ENCODE measurements at places on chromosomes 16 and 17.

DNA sequence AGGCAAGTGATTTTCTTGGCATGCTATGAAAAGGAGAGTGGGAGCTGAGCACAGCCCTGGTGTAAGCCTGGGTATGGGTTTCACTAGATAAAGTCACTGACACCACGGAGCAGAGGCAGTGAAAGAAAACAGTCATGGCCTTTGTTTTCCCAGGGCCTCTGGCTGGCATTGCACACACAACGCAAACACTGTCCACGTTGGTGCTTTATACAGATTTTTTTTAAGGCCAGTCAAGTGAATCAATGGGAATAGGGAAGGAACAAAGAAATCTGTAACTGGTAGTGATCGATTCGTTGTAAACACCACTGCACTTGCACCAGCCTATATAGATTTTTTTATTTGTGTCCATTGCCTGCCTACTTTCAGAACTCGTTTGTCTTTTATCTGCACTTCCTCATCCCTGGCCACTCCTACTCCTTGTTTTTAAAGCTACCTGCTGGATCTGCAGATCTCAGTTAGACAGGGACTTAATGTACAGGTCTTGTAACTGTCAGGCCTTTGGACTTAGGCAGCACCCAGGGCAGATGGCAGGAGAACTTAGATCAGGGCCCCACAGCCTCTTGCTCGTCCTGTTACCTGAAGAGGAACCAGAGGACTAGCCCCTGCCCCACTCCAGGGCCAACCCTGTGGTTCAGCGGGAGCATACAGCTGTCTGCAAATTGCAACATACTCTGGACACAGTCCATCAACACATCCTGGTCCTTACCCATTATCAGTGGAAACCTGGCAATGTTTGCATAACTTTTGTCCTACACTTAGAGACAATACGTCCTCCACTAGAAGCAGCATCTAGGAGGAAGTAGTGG is 10.6 kb upstream of the TMIGD1 start:
- DNase-seq: peak; percentile 40

DNA sequence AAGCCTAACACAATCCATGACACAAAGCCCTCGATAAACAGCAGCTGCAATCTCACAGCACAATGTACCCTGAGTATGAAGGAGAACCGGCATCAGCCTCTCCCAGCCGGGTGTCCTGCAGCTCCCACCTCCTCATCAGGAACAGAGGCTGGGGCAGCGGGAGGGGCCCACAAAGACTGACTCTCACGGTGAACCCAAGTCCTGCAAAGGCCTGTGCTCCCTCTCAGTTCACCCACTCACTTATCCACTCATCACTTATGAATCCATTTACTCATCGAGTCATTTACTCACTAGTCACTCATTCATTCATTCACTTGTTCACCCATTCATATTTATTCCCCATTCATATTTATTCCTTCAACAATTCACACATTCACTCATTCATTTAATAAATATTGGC is 11.6 kb downstream of the ZNF423 start:
- DNase-seq: no peak

DNA sequence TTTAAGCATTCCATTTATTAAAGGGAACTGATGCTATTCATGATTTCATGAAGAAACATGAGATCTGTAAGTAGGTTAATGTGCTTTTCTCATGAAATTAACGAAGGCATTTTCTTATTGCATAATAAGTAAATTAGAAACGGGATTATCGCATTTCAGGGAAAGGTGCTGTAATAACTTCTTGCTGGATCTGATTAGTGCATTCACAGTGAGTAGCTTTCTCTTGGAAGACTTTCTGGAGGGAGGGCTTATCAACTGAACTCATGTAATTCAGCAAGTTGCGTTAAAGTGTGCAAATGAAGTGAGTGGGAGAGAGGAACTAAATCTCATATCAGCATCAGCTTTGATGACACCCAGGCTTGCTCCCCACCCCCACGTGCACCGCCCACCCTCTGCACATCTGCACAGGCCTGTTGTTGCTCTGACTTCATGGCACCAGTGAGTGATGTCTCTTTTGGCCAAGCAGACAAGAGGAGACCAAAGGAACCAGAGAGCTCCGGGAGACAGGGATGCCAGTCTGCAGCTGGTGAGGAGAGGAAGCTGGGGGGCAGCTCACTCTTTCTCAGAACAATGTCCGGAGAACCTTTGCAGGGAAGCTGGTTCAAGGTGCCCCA is 26.3 kb upstream of the GAS7 start:
- DNase-seq: no peak

GRCh38 chr17:81823820-81824550 is 9.1 kb downstream of the MCRIP1 start:
- DNase-seq: no peak

- DNase-seq: no peak
These were observed 73.3 kb downstream of the RPH3AL start for GRCh38 chr17:279331-279730.

DNA sequence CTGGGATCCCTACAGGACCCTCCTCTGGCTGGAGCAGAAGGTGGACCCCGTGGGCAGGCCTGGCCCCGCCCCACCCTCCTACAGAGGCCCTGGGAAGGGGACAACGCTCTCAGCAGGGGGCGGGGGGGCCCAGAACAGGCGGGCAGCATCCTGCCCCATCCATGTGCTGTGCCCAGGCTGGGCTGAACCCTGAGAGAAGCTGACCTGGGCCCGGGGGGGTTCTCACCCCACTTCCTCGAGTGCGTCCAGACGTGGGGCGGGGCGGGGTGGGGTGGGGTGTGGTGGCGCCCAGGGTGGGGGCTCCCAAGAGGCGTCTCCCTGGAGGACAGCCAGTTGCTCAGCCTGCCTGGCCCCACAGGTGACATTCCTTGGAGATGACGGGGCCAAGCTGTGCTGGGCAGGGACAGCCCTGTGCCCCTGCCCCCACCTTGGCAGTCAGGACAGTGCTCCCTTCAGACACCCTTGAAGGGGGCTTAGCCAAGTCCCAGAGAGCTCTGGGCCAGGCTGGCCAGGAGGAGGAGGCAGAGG is 390 bp upstream of the UNC13D start:
- DNase-seq: peak; percentile 15

- DNase-seq: no peak
These were observed 75.1 kb downstream of the MSI2 start for GRCh38 chr17:57331423-57331822.

- DNase-seq: peak; percentile 1
These were observed 138.9 kb upstream of the CES5A start for GRCh38 chr16:56013962-56014552.

- DNase-seq: no peak
These were observed 4.6 kb upstream of the DRC7 start for GRCh38 chr16:57689762-57690558.

DNA sequence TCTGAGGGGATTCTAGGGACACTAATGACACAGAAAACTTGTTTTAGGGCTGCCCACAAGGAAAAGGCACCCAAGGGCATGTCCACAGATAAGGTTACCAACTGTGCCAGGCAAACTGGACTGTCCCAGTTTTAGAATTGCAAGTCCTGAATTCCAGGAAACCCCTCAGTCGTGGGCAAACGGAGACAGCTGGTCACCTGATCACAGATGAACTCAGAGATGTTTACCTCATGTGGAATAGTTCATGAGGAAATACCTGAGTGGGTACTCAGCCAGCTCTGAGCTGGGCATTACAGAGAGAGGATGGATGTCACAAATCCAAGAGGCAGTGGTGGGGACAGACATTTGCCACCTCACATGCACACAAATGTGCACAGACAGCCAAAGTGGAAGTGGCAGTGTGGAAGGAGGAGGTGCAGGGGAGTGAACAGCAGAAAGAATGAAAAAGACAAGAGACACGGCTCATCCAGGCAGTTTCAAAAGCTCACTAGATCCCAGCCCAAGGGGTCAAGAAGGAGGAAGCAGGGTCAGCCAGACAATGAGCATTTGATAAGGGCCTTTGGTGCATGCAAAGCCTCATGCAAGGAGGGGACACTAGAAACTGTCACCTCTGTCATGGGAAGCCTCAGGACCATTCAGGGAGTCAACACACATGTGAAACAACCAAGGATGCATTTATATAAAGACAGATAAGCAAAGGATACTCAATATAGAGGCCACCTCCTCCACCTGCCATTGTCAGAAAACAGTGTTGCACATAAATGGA is 24.8 kb downstream of the TTLL6 start:
- DNase-seq: peak; percentile 3

GRCh38 chr17:13986855-13987254 is 82.4 kb upstream of the COX10 start:
- no peak for DNase-seq

- no peak for DNase-seq
These were observed 14.5 kb downstream of the MPO start for GRCh38 chr17:58265902-58266875.

GRCh38 chr17:60641810-60642220 is 35.8 kb upstream of the BCAS3 start:
- DNase-seq: peak; percentile 70

GRCh38 chr16:23069844-23070243 is 79.4 kb downstream of the USP31 start:
- no peak for DNase-seq

GRCh38 chr16:89074803-89075688 is 18.6 kb upstream of the ACSF3 start:
- no peak for DNase-seq

DNA sequence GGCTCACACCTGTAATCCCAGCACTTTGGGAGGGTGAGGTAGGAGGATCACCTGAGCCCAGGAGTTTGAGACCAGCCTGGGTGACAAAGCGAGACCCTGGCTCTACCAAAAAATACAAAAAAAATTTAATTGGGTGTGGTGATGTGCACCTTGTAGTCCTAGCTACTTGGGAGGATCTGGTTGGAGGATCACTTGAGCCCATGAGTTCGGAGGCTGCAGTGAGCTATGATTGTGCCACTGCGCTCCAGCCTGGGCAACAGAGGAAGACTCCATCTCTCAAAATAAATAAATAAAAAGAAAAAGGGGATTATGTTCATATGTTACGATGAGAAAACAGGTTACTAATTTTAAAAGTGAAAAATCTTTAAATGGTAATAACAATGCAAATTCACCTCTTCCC is 996 bp downstream of the MLKL start:
- no peak for DNase-seq

DNA sequence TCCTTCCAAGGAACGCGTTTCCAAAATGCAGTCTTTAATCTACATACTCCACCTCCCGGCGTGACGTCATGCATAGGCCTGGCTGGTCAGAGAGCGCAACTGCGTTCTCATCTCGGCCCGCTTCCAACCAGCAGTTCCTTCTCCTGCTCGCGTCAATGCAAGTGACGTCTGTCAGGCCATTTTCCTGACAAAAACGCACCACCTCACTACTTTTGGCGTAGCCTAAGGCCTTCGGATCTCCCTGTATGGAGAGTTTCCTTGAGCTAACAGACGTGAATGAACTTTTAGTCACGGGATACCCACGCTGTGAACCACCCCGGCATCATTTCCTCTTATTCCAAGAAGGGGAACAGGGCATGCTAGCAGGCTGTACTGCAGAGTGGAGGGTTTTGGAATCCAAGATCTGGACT is 25.0 kb downstream of the TEX14 start:
- no peak for DNase-seq

GRCh38 chr17:70658317-70658716 is 489.0 kb downstream of the KCNJ2 start:
- DNase-seq: peak; percentile 8

DNA sequence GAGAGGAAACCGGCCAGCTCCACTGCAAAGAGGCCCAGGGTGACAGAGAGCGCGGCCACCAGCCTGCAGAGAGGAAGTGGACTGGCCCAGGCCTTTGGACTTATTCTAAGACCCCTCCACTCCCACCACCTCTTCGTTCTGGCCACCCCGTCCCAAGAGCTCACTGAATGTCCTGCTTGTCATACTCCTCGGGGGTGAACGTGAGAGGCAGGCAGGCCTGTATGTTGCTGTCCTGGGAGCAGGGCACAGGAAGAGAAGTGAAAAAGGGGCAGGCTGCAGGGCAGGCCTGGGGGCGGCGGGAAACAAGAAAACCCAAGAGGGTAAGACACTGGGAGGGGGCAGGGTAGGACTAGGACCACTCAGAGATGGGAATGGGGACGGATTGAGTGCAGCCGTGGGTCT is 384 bp downstream of the TMEM107 start:
- DNase-seq: no peak

DNA sequence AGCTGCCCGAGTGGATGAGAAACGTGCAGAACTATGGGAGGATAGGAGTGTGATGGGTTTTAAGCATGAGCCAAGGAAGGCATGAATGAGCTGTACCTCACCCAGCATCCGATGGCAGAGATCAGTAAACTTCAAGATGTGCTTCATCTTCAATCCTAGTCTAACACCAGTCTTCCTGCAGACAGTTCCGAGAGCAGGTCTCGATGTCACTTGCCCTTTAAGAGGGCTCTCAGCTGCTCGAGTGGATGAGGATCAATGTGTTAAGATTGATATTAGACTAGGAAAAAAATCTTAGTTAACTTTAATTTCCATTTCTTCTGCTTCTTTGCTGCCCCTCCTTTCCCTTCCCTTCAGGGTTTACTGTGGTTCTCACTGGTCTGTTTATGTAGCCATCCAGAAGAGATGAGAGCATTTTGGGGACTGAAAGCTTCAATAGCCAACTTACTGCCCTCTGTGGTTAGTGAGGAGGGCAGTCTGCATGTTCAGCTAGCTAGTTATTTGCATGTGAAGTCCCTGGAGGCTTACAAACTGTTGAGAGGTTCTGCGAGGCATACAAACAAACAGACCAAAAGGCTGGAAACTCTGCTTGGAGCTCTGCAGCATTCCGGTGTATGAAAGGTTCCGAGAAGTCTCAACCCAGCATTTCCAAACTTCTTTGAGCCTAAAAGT is 15.3 kb downstream of the KLHL36 start:
- DNase-seq: no peak

- DNase-seq: no peak
These were observed 6.8 kb upstream of the AKAP1 start for GRCh38 chr17:57078274-57078673.

- no peak for DNase-seq
These were observed 60.4 kb upstream of the IRX6 start for GRCh38 chr16:55263271-55264250.

DNA sequence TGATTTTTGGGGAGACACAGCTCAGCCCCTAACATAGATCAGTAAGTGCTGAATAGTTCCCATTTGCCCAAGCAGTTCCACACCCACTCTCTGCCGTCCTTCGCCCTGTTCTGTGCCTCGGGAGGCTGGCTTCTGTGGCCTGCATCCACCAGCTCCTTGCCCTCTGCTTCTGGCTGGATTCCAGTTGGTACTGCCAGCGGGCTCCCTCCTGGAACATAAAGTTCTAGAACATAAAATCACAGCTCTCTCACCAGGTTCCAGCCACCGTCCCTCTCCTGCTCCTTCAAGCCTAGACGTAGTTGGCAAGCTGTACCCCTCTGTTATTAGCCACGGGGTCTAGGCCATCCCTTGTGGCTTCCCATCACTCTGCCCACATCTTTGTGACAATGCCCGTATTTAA is 3.9 kb upstream of the MRPS23 start:
- DNase-seq: no peak

DNA sequence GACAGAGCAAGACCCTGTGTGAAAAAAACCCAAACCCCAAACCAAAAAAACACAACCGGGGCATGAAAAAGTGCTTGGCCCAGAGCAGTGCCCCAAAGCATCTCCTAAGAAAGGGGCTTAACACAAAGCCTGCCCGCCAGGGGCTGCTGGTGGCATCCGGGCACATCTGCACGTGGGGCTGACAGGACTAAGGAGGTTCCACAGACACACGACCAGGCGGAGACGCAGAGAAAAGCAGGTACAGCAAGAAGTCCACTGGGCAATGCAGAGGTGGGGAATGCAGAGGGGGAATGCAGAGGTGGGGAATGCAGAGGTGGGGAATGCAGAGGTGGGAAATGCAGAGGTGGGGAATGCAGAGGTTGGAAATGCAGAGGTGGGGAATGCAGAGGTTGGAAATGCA is 109.2 kb downstream of the ZNF778 start:
- no peak for DNase-seq

Measured in kidney glomerular epithelial cell (primary cell).